ENCODE measurements at places on chromosomes 5 and 9.

- no peak for DNase-seq
Observed at GRCh38 chr9:22913026-22913425, 466.4 kb downstream of the DMRTA1 start.

- DNase-seq: no peak
Observed at GRCh38 chr5:3142261-3143027, 391.0 kb upstream of the IRX2 start.

DNA sequence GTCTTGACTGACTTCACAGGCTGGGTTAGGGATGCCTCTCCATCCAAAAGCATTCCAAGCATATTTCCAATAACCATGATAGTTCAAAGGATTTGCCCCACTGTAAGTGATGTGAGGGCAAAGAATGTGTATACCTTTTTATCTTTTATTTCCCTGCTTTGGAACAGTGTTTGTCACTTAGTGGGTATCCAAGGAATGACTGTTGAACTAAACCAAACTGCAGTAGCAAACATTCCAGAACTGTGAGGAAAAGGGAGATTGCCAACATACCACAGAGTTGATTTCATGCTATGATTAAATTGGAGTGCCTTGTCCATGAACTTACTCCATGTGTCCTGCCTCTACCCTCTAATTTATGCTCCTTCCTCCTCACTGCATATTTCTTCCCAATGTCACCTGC is 400.0 kb downstream of the KIAA0825 start:
- DNase-seq: no peak

- peak; percentile 2 for DNase-seq
Observed at GRCh38 chr5:72268753-72269410, 51.2 kb downstream of the MRPS27 start.

DNA sequence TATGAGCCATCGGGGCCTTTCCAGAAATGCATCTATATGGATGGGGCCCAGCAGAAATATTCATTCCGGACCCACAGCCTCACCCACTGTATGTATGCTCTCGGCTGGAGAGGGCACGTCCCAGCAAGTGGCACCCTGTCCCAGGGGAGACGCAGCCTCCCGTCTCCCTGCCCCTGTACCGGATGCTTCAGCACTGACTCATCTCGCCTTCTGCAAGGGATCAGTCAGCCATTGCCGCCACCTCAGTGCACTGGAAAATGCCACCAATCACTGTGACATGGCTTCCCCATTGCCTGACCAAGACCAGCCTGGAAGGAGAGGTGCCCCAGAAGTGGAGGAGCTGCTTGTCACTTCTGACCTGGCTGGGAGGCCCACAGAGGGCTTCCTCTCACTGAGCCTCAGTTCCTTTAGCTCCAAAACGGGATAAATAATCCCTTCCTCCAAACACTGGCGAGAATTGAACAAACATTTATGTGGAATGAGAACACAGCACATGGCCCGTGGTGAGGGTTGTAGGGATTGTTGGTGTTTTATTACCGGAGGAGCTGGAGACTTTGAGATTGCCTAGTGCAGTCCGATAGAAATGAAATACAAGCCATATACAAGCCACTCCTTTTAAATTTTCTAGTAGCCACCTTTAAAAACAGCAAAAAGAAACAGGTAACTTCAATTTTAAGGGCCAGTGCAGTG is 43.9 kb upstream of the ORM1 start:
- DNase-seq: no peak

DNA sequence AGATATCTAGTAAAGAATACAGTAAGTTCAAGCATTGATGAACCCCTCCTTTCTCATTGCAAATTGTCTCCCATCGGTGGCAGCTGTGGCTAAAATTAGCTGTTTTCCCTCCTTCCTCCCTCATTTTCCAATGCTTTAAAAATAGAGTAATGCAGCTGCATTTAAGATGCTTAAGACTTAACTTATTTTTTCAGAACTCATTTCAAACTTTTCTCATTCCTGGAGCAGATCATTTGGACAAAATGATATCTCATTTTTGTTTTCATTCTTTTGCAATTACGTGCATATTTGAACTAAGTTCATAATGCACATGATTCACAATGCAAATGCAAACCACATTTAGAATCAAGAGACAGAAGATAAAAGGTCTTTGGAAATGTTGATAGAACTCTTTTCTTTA is 14.6 kb downstream of the HSPB3 start:
- no peak for DNase-seq

DNA sequence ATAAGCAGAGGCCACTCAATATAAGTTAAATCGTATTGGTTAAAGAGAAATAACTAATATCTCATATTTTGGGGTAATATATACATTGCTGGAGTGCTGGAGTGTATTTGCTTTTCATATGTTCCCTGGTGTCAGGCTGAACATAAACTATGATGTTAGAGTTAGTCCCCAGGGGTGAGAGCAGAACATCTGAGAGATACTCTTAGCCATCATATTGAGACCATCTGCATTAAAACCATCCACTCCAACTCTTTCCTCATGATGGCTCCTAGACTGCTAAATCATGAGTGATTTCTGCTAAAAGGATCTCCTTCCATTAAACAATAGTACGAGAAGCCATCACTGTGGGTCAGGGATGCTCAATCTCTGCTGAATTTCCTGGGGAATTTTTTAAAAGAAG is 436.2 kb downstream of the DTWD2 start:
- DNase-seq: no peak

DNA sequence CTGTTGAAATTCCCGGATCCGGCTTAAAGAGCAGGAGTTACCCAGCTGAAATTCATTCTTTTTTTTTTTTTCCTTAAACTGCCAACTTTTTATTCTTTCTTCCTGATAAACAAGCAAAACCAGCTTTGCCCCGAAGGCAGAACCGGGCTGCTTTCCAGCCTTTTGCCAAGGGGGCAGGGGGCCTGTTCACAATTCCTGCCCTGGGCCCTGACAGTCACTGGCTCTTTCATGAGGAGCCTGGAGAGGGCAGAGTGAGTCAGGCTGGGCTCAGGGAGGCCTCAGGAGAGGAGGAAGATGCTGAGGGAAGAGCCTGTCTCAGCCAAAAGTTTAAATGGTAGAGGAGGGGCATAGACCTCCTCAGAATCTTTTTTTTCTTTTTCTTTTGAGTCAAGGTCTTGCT is 4.8 kb downstream of the GLIPR2 start:
- DNase-seq: no peak

- DNase-seq: no peak
Observed at GRCh38 chr9:87156247-87156646, 208.9 kb upstream of the GAS1 start.

GRCh38 chr9:98875536-98875935 is 68.1 kb downstream of the GALNT12 start:
- no peak for DNase-seq

GRCh38 chr5:35811108-35811741 is 45.5 kb upstream of the IL7R start:
- no peak for DNase-seq
